H9 (cell line): ENCODE measurements at places on chromosomes 6 and 20. TPM values are rescaled to one million over a fixed set of nuclear protein-coding genes. Genes with fewer than 3 reads are reported as not detected.

DNA sequence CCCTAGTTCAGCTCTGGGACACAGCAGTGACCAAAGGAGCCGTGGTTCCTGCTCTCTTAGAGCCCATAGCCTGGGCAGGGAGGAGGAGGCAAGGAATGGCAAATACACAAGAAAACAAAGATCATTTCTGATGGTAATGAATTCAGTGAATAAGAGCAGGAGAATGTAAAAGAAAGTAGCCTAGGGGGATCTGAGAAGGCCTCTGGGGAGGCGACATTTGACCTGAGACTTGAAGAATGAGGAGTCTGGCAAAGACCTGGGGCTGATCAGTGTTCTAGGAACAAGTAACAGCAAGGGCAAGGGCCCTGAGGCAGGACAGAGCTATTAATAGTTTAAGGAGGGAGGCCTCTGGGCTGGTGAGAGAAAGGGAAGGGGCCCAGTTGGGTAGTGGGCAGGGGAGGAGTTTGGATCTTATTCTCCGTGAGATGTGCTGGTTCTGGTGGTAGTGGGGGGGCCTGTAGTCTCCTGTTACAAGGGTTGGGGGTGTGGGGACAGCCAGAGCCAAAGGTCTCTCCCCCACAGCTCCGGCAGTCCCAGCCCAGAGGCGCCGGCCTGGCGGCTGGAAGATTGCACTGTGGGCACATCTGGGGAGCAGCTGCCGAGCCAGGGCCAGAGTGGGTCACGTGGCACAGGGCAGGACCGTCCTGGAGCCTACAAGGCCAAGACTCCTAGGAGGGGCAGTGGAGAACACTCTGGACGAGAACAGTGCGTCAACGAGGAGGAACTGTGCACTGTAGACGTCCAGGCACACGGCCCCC lies 9.3 kb upstream of the ID1 start:
- DNase-seq: peak; percentile 95

Gene EMILIN3
- total RNA-seq: 5.9 and 6.7 TPM in 2 replicates

- DNase-seq: peak; percentile 57
Observed at GRCh38 chr20:9068841-9069663, at the start of gene PLCB4. TSS of gene PLCB4 (plus strand) at chr20:9069087. CDS start at chr20:9307815, 238,728 bp downstream.

GRCh38 chr20:14801591-14802325 lies 464.3 kb upstream of the FLRT3 start:
- no peak for DNase-seq

- no peak for DNase-seq
Observed at GRCh38 chr6:3687847-3688246, 63.7 kb downstream of the PXDC1 start.
